ENCODE measurements at places on chromosomes 1 and 21.
A peak's percentile ranks its signal among the peaks of the same experiment; 100 is the strongest.

- DNase-seq = no peak
These were observed 163.0 kb downstream of the SYT2 start for GRCh38 chr1:202547215-202547614.

- DNase-seq = peak; percentile 90
These were observed 12.4 kb downstream of the PSEN2 start for GRCh38 chr1:226882631-226883409.

- peak; percentile 24 for DNase-seq
These were observed 94.1 kb downstream of the ADGRL2 start for GRCh38 chr1:81894867-81895266.

- no peak for DNase-seq
These were observed 106.4 kb upstream of the PBX1 start for GRCh38 chr1:164452549-164452948.

DNA sequence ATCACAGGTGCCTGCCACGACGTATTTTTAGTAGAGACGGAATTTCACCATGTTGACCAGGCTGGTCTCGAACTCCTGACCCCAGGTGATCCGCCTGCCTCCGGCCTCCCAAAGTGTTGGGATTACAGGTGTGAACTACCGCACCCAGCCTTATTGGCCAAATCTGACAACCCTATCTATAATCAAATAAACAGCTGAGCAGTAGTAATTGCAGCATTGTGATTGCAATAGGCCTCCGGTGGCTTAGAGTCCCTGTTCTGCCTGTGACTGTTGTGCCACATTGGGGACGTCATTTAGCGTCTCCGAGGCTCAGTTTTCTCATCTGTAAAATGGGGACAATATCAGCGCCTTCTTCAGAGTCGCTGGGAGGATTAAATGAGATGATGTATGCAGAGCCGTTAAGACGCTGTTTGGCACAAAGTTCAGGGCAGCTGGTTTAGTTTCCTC, 569 bp upstream of the CAPN2 start:
- DNase-seq = no peak

GRCh38 chr1:153553830-153554541, 4.9 kb upstream of the S100A3 start:
- DNase-seq = no peak

GRCh38 chr1:109309347-109309746, 2.5 kb upstream of the MYBPHL start:
- DNase-seq = no peak

GRCh38 chr1:87169263-87169910, 159.3 kb upstream of the LMO4 start:
- DNase-seq = no peak

DNA sequence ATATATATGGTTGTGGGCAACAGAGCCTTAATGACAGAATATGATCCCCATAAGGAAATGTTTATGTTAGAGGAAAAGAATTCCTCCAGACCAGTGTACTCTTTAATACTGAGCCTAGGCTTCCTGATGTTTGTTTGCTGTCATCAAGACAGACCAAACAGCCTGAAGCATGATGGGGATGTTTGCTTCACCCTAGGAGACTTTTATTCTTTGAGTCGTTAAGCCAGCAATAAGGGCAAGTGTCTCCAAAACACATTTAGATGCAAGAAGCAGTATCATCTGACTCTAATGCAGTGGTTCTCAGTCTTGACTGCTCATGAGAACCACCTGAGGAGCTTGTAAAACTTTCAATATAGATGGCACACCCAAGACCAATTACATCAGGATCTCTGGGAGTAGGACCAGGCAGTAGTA, 33.1 kb downstream of the UBE2U start:
- no peak for DNase-seq

DNA sequence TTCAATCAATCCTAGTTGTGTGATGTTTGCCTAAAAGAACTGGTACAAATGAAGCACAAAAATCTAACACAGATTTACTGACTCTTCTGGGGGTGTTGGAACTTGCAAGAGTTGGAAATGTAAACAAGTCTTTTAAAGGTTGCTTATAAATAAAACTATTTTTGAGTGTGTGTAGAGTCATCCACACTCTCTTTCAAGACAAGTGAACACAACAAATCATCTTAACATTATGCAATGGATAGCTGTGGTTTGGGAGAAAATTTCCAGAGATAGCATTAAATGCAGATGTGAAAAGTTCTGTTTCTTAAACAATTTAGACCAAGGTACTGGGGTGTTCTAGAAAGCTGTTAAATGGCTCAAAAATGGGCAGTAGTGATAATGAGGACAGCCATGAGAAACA, 28.7 kb downstream of the C1orf87 start:
- DNase-seq = no peak

DNA sequence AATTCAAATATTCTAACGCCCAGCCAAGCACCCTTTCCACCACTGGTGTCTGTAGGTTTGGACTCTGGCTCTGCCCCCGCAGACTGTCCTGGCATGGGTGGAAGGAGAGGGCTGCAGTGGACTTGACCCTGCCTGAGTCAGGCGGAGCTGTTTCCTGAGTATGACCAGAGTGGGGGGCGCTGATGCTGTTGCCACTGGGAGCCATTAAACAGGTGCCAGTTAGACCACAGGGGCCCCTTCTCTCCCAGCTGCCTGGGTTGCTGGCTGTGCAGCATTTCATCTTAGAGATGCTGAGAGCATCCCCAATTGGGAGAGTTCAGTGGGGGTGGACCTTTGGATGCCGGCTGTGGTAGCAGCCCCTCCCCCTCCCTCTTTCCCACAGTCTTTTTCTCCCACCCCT, 539.5 kb downstream of the MATN1 start:
- no peak for DNase-seq

DNA sequence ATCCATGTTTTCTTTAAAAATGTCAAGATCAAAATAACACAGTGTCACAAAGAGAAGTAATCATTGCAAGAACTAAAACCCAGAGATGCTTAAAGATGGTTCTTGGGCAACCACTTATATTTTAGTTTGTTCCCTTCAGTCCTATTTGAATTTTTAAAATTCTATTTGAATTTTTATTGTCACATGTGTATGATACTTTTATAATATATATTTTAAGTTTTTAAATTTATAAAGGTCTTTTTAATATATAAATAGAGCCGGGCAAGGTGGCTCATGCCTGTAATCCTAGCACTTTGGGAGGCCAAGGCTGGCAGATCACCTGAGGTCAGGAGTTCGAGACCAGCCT, 22.3 kb upstream of the DISC1 start:
- DNase-seq = no peak

DNA sequence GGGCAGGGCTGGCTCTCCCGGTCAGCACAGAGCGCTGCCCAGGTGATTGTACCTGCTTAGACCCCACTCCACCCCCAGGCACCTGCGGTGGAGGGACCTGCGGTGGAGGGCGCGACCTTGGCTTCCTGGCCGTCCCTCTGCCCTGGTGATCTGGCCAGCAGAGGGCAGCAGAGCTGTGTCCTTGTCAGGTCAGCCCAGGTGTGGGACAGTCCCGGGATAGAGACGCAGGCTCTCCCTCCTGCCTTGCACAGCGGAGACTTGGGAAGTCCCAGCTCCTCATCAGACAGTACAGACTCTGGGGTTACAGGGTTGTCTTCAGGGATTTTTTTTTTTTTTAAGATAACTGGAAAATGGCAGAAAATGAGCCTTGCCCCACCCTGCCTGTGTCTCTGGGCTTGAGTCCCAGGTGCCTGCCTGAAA, 10.0 kb downstream of the SLX9 start:
- peak; percentile 81 for DNase-seq

GRCh38 chr1:6285336-6285735, 24.4 kb upstream of the GPR153 start:
- DNase-seq = no peak

GRCh38 chr1:29283804-29284195, 47.5 kb downstream of the PTPRU start:
- DNase-seq = no peak

GRCh38 chr1:14648896-14649855, 50.7 kb downstream of the KAZN start:
- DNase-seq = no peak

DNA sequence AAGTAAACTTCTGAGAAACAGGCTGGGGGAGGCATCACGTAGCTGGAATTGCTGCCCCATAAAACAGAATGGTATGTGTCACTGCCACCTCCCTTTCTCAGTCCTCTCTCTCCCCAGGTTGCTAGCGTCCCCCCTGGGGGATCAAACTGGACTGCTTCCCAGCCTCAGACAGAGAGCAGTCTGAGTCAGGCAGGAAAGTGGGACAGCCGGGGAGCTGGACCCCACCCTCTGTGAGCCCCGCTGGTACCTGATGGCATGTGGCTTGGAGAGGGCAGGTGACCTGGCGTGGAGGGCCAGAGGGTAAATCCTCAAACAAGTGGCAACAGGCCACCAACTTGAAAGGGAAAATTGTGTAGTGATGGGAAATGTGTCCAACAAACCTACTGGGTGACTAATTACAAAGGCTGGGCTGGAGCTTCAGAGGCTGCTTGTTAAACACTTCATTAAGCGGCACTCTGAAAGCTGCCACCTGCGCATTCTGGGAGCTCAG, 1.0 kb upstream of the SFN start:
- DNase-seq = no peak

DNA sequence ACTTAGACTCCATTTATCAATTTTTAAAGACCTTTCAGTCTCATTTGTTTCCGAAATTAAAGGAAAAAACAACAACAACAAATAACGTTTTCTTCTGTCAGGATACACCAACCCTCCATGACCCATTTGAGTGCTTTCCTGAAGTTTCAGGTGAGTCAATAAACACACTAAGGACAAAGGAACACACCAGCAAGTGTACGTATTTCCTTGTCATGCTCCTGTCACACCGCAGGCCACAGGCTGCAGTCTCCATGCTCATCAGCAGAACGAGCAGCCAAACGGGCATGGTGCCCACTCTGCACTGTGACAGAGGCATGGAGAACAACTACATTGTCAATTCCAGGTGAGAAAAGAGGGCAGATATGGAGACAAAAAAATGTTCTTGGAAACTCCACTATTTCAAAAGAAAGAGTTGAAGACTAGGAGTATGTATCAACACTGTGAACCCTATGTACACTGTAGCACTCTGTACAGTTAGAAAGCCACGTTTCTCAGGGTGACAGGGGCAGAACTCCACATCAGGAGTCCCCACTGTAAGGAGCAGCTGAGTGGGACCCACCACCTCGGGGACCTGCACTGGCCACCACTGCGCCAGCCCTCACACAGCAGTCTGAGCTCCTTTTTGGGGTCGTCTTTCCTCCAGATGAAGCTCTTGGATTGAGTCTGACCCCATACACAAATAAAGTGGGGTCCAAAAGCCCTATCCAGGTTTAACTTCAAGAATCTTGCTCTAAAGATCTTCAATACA, 2.6 kb downstream of the PTTG1IP start:
- no peak for DNase-seq

GRCh38 chr1:243680860-243681259, 169.2 kb downstream of the AKT3 start:
- no peak for DNase-seq

DNA sequence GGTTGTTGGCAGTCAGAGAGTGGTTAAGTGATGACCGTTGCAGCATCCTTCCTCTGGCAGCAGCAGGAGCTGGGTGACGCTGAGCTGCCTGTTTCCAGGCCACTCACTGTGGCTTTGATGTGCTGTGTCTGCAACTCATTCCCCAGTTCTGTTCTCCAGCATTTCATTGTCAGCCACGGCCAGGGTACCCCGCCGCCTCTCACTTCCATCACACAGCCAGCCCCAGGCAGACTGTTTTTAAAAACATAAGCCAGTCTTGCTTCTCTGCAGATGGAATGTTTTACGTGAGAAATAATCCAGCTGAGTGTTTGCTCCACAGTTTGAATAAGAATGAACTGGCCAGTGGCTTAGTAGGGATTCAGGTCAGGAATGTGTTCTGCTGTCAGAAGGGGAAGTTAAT, 21.5 kb upstream of the ST6GALNAC3 start:
- DNase-seq = no peak

GRCh38 chr1:211935448-211935970, 99.8 kb downstream of the INTS7 start:
- DNase-seq = peak; percentile 96

DNA sequence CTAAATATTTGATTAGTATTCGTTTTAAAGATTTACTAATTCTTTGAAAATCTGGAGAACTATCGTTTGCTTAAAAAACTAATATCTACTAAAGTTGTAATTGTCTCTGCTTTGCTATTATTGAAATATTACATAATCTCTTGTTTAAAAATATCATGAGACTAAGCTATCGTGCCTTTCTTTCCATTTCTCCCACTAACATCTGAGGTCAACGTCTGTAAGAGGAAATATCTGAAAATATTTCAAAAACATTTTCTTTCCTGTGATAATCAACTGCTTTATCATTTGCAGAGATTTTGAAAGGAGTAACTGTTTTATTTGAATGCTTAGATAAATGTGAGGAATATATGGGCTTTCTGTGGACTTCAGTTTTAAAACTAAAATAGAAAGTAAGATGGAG, 694.1 kb downstream of the USP25 start:
- no peak for DNase-seq

DNA sequence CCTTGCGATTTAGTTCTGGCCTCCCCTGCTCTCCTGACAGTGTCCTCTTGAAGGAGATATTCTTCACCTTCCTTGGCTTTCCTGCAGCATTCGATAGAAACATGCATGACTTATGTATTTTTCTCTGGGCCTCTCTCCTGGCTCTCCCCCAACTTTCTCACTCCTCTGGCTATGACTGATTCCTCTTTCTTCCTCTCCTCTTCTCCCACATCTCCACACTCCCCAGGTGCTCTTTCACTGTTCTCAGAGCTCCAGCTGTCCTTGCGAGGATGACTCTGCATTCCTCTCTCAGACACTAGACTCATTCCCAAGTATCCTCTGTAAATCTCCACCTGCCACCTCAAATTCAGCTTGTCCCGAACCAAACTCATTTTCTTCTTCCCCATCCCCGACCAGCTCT, 18.0 kb downstream of the LRRC42 start:
- no peak for DNase-seq

DNA sequence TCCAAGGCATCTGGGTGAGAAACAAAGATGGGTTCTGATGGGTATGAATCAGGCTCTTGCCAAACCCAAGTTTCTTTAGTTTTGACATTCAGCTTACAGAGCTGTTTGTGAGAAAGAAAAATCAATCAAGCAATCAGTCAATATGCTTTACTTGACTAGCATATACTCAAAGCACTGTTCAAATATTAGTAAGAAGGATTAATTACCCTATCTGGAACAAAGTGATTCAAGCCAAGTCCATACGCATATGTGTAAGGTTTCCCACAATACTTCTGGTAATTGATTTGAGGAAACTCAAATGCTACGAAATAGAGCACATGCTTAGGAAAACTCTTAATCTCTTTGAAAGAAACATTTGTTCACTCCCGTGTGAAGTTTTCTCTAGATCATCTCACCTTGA, 18.7 kb downstream of the RPE65 start:
- no peak for DNase-seq

- DNase-seq = no peak
These were observed 62.3 kb upstream of the COL11A1 start for GRCh38 chr1:103170609-103171008.

DNA sequence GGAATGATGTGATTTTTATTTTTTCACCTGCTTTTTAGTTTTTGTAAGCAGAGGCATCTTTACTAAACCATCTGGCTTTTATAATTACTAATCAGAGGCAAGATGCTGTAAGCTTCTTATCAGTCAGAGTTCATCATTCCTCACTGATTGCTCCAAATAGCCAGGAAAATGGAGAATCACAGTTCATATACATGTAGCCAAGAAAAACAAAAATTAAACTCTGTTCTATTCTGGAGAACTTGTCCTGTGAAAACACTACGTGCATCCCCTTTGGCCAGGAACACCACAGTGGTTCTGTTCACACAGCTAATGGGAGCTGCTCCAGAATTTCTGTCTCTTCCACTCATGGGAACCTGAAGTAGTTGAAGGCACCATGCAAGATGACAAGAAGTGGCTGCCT, 725.5 kb upstream of the CHRM3 start:
- DNase-seq = no peak

- DNase-seq = no peak
These were observed 371 bp upstream of the ODF2L start for GRCh38 chr1:86396498-86396890.
